ENCODE measurements at places on chromosomes 4 and X. TPM values are rescaled to one million over a fixed set of nuclear protein-coding genes. Genes with fewer than 3 reads are reported as not detected.

GLRB gene
- 1.2 TPM for polyA plus RNA-seq

SMIM10L2A gene
- polyA plus RNA-seq, result 0.17 TPM

NWD2 gene
- 0.01 TPM for polyA plus RNA-seq

DNA sequence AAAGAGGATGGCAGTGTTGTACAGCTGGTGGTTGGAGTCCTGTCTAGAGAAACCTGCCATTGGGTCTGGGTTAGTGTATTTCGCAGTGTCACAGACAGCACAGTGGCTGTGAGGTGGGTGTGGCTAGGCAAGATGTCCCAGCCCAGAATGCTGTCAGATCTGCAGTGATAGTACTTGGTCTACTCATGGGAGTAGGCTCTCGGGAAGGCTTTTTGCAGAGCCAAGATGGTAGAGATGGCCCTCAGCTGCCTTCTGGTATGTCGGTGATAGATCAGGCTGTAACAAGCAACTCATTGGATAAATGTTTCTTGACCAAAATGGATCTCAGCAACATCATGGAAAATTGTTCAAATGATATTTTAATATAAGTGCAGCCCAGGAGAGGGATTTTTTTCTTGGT lies 84.3 kb upstream of the WDR1 start:
- peaks cover 2% of the 10 kb centered on the region for H3K27me3 ChIP-seq
- no peaks in the 10 kb centered on the region for H3K36me3 ChIP-seq

DNA sequence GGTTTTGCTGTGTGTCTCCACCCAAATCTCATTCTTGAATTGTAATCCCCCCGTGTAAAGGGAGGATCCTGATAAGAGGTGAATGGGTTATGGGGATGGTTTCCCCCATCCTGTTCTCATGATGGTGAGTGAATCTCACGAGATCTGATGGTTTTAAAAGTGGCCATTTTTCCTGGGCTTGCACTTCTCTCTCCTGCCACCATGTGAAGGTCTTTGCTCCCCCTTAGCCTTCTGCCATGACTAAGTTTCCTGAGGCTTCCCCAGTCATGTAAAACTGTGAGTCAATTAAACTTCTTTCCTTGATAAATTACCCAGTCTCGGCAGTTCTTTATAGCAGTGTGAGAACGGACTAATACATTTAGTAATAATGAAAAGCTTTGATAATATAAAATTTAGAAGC lies 46.9 kb downstream of the ANTXR2 start:
- no peak overlapping the region for H3K27ac ChIP-seq
- H3K4me1 ChIP-seq, result no peaks in the 10 kb centered on the region
- H3K27me3 ChIP-seq, result no peaks in the 10 kb centered on the region
- peaks cover 34% of the 10 kb centered on the region for H3K36me3 ChIP-seq

GRCh38 chr4:78951862-78952472 lies 12.7 kb upstream of the PAQR3 start:
- no peak overlapping the region for H3K27ac ChIP-seq
- H3K27me3 ChIP-seq, result peaks cover 2% of the 10 kb centered on the region
- DNase-seq, result no peak
- no peaks in the 10 kb centered on the region for H3K4me1 ChIP-seq

DNA sequence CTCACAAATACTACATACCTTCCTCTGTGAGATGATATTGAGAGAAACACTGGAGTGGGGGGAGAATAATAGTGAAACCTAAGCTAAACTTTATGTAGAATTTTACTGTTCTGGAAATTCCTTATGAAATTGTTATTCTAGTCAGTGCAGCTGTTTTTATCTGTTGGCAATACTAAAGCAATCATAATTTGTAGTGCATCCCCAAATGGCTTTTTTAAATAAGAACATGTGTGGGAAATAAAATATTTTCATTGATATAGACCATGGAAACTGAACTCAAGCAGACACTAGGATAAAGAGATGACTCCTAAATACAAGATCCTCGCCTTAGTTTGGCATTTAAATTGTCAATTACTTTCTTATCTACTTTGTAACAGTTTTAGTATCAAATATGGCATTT lies 51.1 kb downstream of the SEC24D start:
- H3K4me1 ChIP-seq, result no peaks in the 10 kb centered on the region
- H3K4me3 ChIP-seq, result no peak overlapping the region
- H3K36me3 ChIP-seq, result no peaks in the 10 kb centered on the region
- DNase-seq, result no peak
- H3K27me3 ChIP-seq, result no peaks in the 10 kb centered on the region
- no peak overlapping the region for H3K27ac ChIP-seq

- no peaks in the 10 kb centered on the region for H3K27me3 ChIP-seq
- H3K27ac ChIP-seq, result no peak overlapping the region
- peaks cover 26% of the 10 kb centered on the region for H3K36me3 ChIP-seq
- H3K4me3 ChIP-seq, result no peak overlapping the region
Measured at GRCh38 chr4:122901247-122902010, 21.0 kb downstream of the NUDT6 start.

DNA sequence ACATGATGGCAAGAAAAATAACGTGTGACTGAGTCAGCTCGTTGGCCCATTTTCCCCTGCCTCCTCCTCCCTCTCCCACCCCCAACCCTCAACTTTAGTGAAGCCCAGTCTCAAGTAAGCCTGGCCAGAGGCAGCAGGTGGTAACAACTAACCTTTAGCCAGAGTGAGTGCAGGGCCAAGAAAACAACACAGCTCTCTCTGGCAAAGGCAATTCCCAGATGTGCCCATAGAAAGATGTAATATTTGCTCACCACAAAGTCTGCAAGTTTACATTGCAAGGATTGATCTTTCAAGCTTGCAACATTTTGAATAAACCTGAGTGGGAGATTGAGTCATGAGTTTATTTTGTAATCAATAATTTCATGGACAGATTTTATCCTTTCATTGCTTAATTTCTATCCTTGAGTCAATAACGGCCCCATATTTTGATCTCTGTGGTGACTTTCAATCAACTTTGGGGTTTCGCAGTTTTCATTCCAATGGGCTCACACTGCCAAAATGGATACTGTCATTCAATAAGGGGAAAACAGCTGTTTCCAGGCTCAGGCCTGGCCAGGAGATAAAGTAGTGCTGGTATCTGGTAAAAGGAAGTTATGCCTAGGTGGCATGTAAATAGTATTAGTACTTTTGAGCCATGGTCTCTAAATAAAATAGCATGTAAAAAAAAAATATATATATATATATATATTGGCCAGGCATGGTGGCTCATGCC lies 130.7 kb upstream of the TMEM164 start:
- H3K4me1 ChIP-seq, result no peaks in the 10 kb centered on the region
- peaks cover 4% of the 10 kb centered on the region for H3K27me3 ChIP-seq
- no peaks in the 10 kb centered on the region for H3K36me3 ChIP-seq
- H3K27ac ChIP-seq, result no peak overlapping the region
- H3K4me3 ChIP-seq, result no peak overlapping the region

DNA sequence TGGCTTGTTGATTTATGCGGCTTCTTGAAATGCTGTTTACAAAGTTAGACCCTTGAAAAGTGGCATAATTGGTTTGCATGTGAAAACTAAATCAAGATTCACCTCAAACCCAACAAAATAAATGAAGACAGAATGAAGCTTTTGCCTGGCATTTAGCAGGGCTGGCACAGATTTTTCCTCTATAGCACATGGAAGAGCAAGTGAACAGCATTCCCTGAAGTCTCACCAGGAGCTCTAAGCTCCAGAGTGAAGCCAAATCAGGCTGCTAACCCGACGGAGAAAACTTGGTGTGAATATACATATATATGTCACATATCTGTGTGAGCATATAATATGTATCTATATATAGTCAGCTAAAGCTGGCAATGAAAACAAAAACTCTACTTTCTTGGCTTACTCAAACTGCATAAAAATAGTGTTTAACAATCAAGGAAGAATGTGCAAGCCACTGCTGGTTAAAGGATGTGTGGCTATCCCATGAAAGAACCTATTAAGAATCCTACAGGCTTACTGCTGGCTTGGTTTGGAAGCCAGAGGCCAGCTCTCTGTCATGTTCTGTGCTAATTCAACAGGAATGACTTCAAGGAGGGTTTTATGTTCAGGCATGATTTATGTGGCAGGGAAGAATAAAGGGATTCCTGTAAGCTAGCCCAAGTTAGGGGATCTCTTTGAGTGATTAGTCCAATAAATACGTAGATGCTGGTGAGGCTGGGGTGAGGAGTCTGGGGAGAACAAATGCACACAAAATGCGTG lies 69.9 kb downstream of the MFAP3L start:
- H3K27ac ChIP-seq, result no peak overlapping the region
- DNase-seq, result no peak

GRCh38 chrX:128460835-128461234 lies 408.6 kb upstream of the ACTRT1 start:
- no peak overlapping the region for H3K27ac ChIP-seq
- H3K4me3 ChIP-seq, result no peak overlapping the region
- H3K4me1 ChIP-seq, result no peaks in the 10 kb centered on the region
- no peaks in the 10 kb centered on the region for H3K27me3 ChIP-seq
- no peak for DNase-seq
- H3K36me3 ChIP-seq, result no peaks in the 10 kb centered on the region

DNA sequence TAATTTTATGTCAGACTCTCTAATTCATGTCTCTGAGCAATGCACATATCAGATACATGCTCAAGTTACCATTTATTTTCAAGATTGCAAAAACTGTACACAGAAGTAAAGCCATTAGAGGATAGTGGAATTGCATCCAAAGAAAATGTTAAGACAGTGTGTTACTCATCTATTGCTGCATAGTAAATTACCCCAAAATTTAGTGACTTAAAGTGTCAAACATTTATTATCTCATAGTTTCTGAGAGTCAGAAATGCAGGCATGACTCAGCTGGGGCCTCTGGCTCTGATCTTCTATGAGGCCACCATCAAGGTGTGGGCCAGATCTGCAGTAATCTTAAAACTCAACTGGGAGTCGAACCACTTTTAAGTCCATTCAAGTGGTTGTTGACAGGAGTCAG lies 275.2 kb downstream of the QDPR start:
- no peak overlapping the region for H3K27ac ChIP-seq
- DNase-seq, result no peak
- no peak overlapping the region for H3K4me3 ChIP-seq
- H3K27me3 ChIP-seq, result no peaks in the 10 kb centered on the region
- H3K4me1 ChIP-seq, result no peaks in the 10 kb centered on the region

DNA sequence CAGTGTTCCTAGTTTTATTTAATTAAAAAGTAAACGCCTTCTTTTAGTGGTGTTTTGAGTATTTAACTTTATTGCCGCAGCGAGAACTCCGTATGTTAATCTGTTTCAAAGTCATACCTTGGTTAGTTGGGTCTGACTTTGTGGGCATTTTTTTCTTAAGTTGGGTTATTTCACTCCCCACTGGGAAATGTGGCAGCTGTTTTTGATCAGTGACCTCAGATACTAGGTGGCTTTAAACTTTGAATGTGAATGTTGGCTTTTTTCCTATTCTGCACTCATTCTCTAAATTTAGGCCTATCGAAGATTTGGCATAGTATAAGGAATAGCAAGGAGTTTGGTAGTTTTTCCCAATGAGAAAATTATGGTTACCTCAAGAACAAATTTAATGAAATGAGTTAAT lies 85.9 kb downstream of the FIP1L1 start:
- no peaks in the 10 kb centered on the region for H3K4me1 ChIP-seq
- no peaks in the 10 kb centered on the region for H3K27me3 ChIP-seq
- H3K36me3 ChIP-seq, result peaks cover 49% of the 10 kb centered on the region
- H3K27ac ChIP-seq, result no peak overlapping the region
- no peak for DNase-seq

- no peak overlapping the region for H3K27ac ChIP-seq
- H3K27me3 ChIP-seq, result no peaks in the 10 kb centered on the region
- no peak overlapping the region for H3K4me3 ChIP-seq
- no peaks in the 10 kb centered on the region for H3K4me1 ChIP-seq
Measured at GRCh38 chr4:125140966-125141495, 173.7 kb upstream of the FAT4 start.

DNA sequence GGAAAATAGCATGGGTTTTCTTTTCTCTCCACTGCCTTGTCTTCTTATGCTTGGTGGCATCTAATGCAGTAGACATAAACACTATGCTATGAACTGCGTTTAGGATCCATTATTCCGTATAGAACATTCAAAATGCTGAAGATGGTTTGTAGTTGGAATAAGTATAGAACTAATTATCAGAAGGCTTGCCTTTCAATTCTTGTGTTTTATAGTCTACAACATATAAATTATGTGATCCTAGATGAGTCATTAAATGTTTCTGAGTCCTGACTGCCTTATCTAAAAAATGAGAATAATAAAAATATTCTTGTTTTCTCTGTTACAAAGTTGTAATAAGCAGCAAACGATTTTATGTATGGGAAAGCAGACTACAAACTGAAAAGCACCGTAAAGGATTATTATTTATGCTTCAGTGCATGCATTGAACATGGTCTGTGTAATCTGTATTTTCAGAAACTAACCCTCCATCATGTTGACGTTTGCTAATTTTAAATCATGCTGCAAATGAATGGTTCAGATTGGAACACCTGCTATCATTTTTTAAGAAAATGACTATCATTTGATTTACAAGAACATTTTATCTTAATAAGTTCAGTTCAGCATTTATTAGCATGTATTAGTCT lies 335.9 kb upstream of the AADAT start:
- H3K36me3 ChIP-seq, result no peaks in the 10 kb centered on the region
- no peaks in the 10 kb centered on the region for H3K27me3 ChIP-seq
- H3K4me1 ChIP-seq, result no peaks in the 10 kb centered on the region
- no peak overlapping the region for H3K4me3 ChIP-seq

- no peaks in the 10 kb centered on the region for H3K4me1 ChIP-seq
- no peak overlapping the region for H3K4me3 ChIP-seq
- no peak for DNase-seq
- no peaks in the 10 kb centered on the region for H3K36me3 ChIP-seq
- no peaks in the 10 kb centered on the region for H3K27me3 ChIP-seq
Measured at GRCh38 chr4:1463088-1463926, 57.1 kb upstream of the NKX1-1 start.

GRCh38 chr4:10347815-10348214 lies 109.4 kb downstream of the ZNF518B start:
- H3K4me1 ChIP-seq, result no peaks in the 10 kb centered on the region
- DNase-seq, result no peak
- H3K4me3 ChIP-seq, result no peak overlapping the region
- no peaks in the 10 kb centered on the region for H3K27me3 ChIP-seq
- H3K27ac ChIP-seq, result no peak overlapping the region

DNA sequence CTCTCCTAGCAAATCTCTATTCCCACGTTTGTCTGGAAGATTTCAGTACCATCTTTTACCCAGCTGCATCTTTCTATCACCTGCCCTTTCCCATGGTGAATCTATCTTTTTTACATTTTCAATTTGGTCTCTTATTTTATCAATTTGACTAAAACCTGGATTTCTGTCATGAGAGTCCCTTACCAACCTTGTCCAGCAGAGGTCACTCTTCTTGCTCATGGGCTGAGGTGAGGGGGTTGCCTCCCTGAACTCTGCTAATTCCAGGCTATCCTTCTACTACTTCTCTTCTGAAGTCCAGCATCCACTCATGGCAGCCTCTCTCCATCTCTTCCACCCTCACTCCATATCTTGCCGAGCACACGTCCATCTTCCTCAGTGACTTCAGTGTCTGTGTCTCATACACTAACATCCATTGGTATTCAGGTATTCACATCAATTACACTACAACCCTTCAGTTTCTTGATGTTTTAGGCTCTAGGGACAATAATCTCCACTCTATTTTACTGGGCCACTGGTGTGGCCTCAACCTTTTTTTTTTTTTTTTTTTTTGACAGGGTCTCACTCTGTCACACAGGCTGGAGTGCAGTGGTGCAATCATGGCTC lies 17.8 kb upstream of the ZNF827 start:
- H3K36me3 ChIP-seq, result no peaks in the 10 kb centered on the region
- H3K4me3 ChIP-seq, result no peak overlapping the region
- H3K4me1 ChIP-seq, result no peaks in the 10 kb centered on the region
- no peak overlapping the region for H3K27ac ChIP-seq

- H3K4me1 ChIP-seq, result no peaks in the 10 kb centered on the region
- no peaks in the 10 kb centered on the region for H3K36me3 ChIP-seq
- DNase-seq, result no peak
- no peak overlapping the region for H3K4me3 ChIP-seq
Measured at GRCh38 chr4:73815145-73815544, 21.3 kb upstream of the CXCL6 start.

- no peaks in the 10 kb centered on the region for H3K36me3 ChIP-seq
- H3K4me1 ChIP-seq, result no peaks in the 10 kb centered on the region
- H3K4me3 ChIP-seq, result no peak overlapping the region
- H3K27me3 ChIP-seq, result no peaks in the 10 kb centered on the region
Measured at GRCh38 chr4:166197166-166197565, 324.1 kb downstream of the TLL1 start.

Measured in psoas muscle (tissue), 8 donors.